H54 (cell line): ENCODE measurements at places on chromosomes 5 and 9.

GRCh38 chr9:135826188-135826545, 81.2 kb downstream of the CAMSAP1 start:
- no peak for DNase-seq

DNA sequence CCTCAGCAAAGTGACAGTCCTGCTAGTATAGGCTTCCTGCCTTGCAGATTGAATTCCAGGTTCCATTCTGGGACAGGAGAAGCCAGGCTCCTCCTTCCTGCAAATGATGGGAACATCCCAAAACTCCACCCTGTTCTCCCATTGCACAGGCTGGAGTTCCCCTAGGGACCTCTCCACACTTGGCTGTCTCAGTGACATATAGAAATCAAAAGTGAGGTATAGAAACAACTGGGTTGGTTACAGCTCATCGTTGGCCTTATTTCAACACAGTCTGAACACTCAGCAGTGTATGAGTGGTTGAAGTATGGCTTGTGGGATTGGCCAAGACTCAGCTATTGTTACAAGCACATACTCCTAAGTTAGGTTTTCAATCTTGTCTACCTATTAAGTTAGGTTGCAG, 157.8 kb upstream of the FTMT start:
- DNase-seq, result peak; percentile 1

GRCh38 chr5:7662289-7662688, 188.6 kb downstream of the CFAP90 start:
- DNase-seq, result no peak

DNA sequence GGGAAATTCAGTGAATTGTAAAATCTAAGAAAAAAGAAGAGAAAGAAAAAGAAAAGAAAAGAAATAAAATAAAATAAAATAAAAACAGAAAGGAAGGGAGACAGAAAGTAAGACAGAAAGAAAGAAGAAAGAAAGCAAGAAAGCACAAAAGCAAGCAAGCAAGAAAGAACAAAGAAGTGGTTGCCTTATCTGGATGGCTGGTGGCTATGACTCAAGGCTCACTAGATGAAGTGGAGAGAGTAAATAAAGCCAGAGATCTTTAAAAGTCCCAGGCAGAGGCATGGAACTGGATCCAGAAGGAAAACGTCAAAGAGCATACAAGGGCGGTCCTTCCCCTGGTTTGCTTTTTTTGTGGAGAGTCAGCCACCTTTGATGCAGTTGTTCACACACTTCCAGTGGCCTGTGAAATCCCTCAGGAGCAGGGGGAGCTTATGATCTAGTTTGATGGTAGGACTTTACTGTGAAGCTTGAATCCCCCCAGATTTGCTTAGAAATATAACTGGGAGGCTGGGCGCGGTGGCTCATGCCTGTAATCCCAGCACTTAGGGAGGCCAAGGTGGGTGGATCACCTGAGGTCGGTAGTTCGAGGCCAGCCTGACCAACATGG, 176.7 kb upstream of the HMHB1 start:
- DNase-seq, result no peak

DNA sequence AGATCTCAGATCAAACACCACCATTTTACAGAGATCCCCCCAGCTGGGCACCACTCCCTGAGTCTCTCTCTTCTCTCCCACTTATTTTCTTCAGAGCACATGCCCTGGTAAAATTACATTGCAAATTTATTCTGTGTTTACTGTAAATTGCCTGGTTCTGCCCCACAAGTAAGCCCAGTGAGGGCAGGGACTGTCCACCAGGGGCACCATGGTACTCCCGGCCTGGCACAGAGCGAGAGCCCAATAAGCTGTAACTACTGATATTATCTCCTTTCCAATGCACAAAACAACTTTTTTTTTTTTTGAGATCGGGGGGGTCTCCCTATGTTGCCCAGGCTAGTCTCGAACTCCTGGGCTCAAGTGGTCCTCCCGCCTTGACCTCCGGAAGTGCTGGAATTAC, 123.0 kb downstream of the PAX5 start:
- DNase-seq, result no peak
